Left renal pelvis (tissue), 4 donors: ENCODE measurements at places on chromosomes 6 and 20. TPM values are rescaled to one million over a fixed set of nuclear protein-coding genes. Genes with fewer than 3 reads are reported as not detected.

DNA sequence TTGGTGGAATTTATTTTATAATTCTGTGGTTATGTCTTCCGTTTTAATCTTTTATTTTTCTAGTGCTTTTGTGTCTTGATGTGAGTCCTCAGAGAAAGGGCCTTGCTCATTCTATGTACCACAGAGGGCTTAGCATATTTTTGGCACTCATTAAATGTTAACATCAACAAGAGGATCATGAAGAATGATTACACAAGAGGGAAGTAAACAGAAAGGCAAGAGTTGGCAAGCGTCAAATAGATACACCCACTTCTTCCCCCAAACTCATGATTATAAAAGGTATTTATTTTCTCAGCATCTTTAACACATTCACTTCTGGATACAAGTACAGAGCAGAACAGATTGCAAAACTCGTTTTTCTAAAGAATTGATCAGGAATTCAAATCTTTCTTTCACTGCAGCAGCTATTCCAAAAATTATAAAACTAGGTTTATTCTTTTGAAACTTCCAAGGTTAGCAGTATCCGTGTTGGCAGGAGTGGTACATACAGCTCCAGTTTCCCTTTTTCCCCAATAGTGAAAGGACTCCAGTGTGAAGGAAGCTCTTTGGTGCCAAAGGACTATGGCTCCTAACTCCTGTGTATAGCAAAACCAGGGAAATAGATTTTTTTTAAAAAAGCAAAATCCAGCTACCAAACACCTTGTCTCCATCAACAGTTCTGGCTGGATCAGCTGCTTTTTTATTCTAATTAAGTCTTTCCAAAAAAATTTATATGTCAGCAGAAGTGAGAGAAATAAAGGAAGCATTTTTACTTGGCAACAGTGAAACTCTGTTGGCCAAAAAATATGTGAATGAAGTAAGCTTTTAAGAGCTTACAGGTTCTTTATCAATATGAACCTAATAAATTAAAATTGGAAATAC is 221.9 kb downstream of the ADGRG6 start:
- no peak for DNase-seq

DNA sequence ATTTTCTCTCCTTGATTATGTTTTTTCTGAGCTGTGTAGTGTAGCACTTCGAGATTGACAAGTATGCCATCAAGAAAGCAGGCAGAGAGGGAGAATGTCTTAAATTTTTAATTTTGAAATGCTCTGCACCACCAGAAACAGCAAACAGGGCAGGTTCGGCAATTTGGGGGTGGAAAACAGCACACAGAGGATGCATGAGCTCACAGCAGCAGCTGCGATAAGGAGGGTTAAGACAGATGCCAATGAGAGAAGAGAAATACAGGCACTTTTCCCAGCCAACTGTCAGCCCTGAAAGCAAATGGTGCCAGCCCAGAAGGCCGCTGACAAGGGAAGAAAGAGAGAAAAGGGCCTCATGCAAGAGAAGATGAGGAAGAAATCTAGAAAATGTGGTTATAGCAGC is 15.1 kb upstream of the SNRPB2 start:
- no peak for DNase-seq

DNA sequence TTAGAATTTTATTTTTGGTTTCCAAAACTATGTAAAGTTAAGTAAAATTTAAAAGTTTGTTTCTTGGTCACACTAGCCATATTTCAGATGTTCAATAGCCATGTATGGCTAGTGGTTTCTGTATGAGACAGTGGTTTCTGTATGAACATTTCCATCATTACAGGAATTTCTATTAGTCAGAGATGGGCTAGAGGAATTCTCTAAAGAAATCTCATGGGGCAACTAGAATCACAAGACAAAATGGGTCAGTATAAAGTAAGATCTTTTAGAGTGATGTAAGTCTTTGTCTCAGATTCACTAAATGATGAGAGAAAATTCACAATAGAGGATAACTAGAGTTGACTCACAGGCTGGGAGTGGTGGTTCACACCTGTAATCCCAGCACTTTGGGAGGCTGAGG is 149.0 kb downstream of the FUT9 start:
- DNase-seq: no peak

DNA sequence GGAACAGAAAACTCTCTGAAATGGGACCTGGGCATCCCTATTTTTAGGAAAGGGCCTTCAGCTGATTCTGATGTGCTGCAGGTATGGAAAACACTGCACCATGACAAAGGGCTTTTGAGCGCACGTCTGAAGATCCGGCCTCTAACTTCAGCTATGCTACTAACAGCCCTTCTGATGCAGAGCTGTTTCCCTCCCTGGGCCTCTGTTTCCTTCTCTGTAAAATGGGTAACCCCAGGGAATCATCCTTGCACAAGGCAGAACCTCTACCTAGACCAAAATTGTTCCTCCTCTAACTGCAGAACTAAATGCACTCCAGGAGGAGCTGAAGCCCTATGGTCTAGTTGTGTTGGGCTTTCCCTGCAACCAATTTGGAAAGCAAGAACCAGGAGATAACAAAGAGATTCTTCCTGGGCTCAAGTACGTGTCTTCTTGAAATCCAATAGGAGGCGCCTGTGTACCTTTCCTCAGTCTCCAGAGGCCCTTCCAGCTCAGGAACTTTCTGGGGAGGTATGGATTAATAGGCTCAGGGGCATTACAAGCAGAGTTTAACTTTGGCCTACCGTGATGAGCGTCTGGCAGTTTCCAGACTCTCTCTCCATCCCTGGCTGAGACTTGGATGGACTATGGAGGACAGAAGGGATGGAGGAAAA is 5.9 kb downstream of the GPX5 start:
- DNase-seq: no peak

- DNase-seq: no peak
These were observed 39.0 kb downstream of the ADGRF4 start for GRCh38 chr6:47737406-47737805.

DNA sequence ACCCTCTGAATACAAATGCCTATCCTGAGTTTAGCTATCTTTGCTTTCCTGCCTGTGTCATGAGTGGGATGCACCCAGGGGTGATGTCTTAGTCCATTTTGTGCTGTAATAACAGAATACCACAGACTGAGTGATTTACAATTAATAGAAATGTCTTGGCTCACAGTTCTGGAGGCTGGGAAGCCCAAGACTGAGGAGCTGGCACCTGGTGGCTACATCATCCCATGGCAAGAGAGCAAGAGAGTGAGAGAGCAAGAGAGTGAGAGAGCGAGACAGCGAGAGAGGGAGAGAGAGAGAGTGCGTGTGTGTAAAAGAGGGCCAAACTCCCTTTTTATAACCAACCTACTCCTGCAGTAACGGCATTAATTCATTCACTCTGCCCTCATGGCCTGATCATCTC is 76.8 kb downstream of the PRDM1 start:
- no peak for DNase-seq

DNA sequence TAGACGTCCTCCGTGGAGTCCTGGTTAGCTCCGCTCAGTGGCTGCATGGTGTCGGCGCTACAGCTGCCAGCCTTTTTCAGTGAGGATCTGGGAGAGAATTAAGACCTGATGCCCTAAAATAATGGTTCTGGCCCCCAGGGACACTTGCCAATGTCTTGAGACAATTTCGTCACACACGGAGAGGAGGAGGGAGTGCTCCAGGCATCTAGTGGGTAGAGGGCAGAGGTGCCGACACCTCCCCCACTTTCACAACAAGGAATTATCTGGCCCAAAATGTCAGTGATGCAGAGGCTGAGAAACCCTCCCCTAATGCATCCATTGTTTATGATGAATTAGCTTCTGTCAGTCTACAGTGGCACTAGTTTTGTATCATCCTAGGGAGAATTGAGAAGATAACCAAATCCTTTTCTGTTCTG is 24.4 kb downstream of the TMEM181 start:
- DNase-seq: no peak

DNA sequence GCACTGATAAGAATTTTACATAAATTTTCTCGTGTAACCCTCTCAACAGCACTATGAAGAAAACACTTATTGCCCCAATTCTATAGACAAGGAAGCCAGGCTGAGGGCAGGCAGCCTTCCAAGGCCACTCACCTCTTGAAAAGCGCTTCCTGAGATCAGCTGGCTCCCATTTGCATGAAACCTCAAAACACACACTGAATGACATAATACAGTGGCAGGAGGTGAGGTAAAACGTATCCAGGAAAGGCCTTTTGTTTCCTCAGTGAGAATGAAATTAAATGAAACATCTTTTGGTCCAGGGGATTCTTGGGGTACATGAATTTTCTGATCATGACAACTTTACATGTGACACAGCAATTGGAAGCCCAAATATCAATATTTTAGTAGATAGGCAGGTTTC is 112.5 kb downstream of the WDR27 start:
- no peak for DNase-seq

- no peak for DNase-seq
These were observed 32.5 kb downstream of the NDUFAF5 start for GRCh38 chr20:13817342-13817741.

DNA sequence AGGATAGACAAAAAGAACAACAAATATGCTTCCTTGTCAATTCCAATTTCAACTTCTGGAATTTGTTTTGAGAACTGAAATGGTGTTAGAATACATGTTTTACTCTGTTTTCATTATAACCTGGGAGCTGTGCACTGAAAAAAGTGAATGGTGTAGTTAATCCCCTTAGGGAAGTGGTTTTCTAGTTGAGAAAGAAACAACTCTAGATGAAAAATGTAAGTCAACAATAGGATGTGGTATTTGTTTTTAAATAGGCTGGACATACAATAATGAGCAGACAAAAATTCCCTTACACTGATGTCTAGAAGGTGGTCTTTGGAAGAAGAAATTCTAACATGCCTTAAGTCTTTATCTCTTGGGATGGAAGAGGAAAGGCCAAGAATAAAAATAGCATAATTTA is 59.9 kb upstream of the TINAG start:
- no peak for DNase-seq

- no peak for DNase-seq
These were observed 5.0 kb upstream of the KCNK16 start for GRCh38 chr6:39327507-39327906.

DNA sequence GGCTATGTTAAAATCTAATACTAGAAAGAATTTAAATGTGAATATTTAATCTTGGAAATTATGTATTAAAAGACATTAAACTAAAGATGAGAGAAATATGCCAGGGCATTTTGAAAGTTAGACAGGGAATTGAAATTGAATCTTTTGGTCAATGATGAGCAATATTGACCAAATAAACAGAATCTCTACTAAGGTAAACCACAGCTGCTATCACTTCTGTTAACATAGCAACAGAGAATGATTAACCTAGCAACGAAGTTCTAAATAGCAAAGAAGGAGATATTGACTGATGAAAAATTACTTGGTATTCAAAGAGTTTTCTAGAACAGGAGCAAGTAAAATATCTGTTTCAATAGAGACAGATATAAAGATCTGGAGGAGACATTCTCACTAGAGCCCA is 45.2 kb upstream of the RSPO3 start:
- DNase-seq: no peak

DNA sequence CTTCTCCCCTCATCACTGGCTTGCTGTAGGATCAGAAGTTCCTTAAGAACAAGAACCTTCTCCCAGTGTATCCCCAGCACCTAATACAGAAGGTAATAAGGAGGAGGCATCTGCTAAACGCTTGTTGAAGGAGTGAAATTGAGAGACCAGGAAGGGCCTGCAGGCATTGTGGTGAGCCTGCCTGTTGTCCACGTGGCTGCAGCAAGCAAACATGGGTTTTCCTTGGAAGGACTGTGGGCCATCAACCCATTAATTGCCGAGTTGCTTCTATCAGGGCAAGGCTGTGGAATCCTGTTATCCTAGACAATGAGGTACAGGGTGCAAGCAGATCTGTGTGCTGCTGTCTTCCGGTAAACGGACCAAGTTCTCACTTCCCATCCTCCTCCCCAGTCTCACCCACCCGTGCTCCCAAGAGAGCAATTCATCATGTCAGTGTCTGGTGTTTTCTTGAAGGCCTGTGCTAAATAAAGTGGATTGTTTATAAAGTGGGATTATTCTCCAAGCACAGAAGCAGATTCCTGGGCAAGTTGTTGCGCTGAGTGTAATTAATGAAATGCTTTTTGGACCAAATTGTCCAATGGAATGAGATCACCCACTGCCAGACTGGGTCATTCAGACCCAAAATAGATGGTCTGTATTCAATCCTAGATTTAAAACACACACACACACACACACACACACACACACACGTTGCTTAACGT is 164.6 kb upstream of the CDYL start:
- DNase-seq: no peak

GRCh38 chr6:16391451-16391912 is 153.1 kb downstream of the GMPR start:
- DNase-seq: no peak

- DNase-seq: no peak
These were observed 43.9 kb downstream of the BCAS1 start for GRCh38 chr20:54026295-54027064.

GRCh38 chr6:54617730-54618129 is 228.8 kb upstream of the FAM83B start:
- DNase-seq: no peak

GRCh38 chr6:39496456-39496855 is 174.0 kb upstream of the KCNK16 start:
- no peak for DNase-seq

DNA sequence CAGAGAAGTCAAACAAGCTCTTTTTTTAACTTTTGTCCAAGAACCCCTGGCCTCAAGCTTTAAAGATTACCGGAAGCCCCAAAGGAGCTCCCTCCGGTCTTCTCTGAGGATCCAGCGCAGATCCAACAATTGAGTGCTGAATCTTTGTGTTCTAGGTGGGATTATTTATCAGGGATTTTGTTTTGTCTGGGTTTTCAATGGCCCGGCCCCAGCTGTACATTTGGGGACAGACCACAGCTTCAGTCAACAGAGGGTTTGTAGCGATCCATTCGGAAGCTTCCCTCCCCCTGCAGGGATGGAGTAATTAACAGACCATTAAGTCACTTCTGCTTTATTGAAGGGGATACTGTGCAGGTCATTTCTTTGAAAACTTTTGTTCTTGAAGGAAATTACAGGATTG is 7.8 kb downstream of the OLIG3 start:
- no peak for DNase-seq

RSPO4 gene
- 0.95 TPM for polyA plus RNA-seq

HTR1B gene
- polyA plus RNA-seq: 0.07 TPM

CTCFL gene
- 1.9 TPM for polyA plus RNA-seq

ASIP gene
- polyA plus RNA-seq: not detected

TSHZ2 gene
- 11.8 TPM for polyA plus RNA-seq

UST gene
- 11.0 TPM for polyA plus RNA-seq

LKAAEAR1 gene
- polyA plus RNA-seq: not detected

BPIFA1 gene
- not detected for polyA plus RNA-seq

FAM184A gene
- 11.3 TPM for polyA plus RNA-seq

WFDC2 gene
- 228 TPM for polyA plus RNA-seq

SLC17A3 gene
- 0.93 TPM for polyA plus RNA-seq

HLA-DRB1 gene
- polyA plus RNA-seq: 24.8 TPM

LY6G5C gene
- 5.9 TPM for polyA plus RNA-seq

ABRACL gene
- polyA plus RNA-seq: 44.9 TPM
